ENCODE measurements at places on chromosomes 7 and 10. TPM values are rescaled to one million over a fixed set of nuclear protein-coding genes. Genes with fewer than 3 reads are reported as not detected.

GRCh38 chr10:29387269-29387668 is 98.4 kb downstream of the LYZL1 start:
- no peak for DNase-seq

DNA sequence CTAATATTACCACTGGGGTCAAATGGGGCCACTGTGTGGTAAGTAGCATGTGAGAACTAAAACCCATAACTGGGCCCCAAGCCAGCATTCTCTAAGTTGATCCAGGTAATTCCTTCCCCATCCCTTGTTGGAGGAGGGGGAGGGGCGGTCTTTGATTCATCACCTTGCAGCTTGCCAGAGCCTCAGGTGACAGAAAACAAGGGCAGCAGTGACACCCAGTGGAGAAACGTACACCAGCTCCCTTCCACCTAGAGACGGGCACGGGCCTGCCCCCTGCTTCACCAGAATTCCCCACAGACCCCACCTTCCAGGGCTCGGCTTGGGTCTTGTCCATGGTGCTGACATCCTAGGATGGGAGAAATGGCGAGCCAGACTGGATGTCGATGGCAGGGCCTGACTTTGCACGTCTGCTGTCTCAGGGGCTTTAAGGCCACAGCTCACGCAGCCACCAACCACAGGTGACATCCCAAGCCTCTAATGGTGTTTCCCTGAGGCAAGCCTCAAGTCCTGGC is 102.0 kb downstream of the STRA8 start:
- DNase-seq = peak; percentile 77

DNA sequence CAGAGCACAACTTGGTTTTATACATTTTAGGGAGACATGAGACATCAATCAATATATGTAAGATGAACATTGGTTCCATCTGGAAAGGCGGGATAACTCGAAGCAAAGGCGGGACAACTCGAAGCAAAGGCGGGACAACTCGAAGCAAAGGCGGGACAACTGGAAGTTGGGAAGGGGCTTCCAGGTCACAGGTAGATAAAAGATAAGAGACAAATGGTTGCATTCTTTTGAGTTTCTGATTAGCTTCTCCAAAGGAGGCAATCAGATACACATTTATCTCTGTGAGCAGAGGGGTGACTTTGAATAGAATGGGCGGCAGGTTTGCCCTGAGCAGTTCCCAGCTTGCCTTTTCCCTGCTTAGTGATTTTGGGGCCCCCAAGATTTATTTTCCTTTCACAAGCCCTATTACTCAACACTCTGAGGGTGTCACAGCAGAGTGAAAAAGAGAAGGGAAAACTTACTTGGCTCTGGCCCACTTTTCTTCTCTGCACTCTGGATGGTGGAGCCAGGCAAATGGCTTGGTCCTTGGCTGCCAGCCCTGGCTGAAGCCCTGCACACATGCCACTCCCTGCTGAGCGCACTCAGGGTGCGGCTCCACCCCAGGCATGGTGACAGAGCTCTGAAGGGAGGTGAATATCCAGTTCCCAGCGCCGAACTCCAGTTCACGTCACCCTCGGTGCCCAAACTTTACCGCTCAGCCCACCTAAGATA is 46.7 kb downstream of the PARD3 start:
- DNase-seq = no peak

- no peak for DNase-seq
Measured at GRCh38 chr10:71454347-71454746, 57.6 kb downstream of the CDH23 start.

GRCh38 chr7:116786791-116787443 is 75.5 kb upstream of the CAPZA2 start:
- no peak for DNase-seq

GRCh38 chr7:137025469-137026175 is 157.2 kb downstream of the CHRM2 start:
- no peak for DNase-seq

DNA sequence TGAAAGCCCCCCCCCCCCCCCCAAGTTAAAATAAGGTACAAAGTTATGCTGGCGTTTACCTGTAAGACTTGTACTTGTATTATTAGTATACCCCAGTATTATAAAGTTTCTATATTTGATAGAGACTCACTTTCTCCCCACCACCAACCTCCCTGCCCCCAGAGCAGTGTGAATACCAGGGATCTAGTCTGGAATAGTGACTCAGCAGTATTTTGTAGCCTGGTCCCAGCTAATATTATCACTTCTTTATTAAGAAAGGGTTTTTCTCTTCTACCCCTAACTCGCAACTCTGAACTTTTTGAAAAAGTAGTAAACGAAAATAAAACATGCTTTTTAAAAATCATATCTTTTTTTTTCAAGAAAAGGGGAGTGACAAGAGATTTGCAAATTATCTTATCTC is 26.7 kb downstream of the GLI3 start:
- no peak for DNase-seq

DNA sequence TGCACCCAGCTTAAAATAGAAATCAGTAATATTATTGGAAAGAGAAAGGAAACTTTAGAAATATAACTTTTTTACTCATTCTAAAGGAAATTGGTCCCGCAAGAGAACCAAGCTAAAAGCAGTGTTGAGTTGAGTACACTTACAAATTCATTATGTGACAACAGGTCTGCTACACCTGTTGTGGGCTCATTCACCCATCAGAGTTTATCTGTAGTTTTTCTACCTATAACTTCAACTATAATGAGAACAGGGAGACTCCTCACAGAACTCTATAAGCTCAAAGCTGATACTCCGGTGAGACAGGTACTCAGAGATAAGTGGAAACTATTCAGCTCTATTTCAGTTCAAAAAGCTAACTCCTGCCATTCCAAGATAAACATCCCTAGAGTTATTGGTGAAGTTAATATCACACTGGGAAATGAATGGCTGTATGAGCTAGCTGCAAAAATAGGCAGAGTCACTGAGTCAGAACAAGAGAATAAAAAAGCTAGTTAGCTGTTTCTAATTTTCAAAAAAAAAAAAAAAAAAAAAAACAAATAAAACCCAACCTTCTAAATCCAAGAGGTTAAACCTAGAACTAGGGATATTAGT is 121.3 kb downstream of the PPP1R3A start:
- no peak for DNase-seq

DNA sequence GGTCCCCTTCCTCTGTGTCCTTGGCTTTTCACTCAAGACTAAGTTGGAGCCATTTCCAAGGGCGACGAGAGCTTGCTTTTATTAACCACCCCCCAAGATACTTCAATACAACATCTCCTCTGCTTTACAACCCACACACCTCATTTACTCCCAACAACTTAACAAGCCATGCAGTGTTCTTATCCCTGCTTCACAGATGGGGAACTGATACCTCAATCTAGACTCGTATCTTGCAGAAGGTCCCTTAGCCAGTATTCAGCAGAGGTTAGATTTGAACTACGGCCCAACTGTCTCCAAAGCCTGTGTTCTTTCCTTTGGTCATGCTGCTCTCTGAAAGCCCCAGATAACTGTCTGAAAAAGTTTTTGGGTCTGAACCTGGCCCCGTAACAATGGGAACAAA is 444.8 kb downstream of the GRID1 start:
- no peak for DNase-seq

The NEURL1 gene
- 3.3 TPM for polyA plus RNA-seq

Data from left renal pelvis (tissue), 4 donors.